ENCODE measurements at places on chromosomes 7 and 10.

GRCh38 chr10:113177936-113178335 is 227.9 kb downstream of the TCF7L2 start:
- DNase-seq: no peak

DNA sequence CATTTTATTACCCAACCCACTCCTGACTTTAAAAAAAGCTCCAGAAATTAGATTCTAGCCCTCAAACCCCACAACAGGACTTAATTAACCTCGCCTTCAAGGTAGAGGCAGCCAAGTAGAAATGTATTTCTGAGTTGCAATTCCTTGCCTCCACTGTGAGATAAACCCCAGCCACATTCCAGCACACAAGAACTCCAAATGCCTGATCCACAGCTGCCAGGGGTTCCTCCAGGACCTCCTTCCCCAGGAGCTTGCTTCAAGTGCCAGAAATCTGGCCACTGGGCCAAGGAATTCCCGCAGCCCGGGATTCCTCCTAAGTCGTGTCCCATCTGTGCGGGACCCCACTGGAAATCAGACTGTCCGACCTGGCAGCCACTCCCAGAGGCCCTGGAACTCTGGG is 25.9 kb upstream of the ARL4A start:
- no peak for DNase-seq

DNA sequence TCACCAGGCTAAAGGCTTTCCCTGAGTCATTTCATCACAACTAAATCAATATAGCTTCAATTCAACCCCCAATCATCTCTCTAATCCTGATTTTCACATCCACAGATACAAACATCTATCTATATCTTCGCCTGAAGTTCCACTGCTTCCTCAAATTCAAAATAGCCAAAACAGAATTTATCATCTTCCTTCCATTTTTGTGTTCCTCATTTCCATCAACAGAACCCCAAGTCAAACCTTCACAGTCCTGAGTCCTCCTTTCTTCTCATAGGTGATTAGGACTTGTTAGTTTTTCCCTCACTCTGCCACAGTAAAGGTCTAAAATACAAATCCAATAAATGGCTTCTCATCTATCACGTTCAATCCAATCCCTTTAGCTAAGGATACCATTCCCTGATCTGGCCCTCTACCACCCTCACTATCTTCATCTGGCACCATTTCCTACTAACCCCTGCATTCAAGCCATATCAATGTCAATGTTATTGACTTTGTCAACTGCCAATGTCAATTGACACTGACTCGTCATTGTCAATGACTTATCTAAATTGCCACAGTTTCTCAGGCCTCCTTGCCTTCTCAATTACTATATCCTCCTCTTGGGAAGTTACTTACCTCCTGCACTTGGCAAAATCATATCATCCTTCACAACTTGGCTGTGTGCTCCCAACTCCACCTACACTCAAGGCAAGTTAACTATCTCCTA is 2.6 kb downstream of the HYCC1 start:
- DNase-seq: no peak

- DNase-seq: no peak
These were observed 723.6 kb downstream of the INHBA start for GRCh38 chr7:40979296-40979695.
